Activated CD4-positive, alpha-beta T cell treated with anti-CD3 and anti-CD28 coated beads, Interleukin-2, amount 50 U/mL, for 24 hours (primary cell): ENCODE measurements at places on chromosomes 2 and 18.

DNA sequence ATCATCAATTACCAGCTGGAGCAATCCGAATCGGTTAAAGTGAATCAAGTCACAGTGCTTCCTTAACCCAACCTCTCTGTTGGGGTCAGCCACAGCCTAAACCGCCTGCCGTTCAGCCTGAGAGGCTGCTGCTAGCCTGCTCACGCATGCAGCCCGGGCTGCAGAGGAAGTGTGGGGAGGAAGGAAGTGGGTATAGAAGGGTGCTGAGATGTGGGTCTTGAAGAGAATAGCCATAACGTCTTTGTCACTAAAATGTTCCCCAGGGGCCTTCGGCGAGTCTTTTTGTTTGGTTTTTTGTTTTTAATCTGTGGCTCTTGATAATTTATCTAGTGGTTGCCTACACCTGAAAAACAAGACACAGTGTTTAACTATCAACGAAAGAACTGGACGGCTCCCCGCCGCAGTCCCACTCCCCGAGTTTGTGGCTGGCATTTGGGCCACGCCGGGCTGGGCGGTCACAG lies 496 bp upstream of the ITGA4 start:
- peak; percentile 26 for DNase-seq

GRCh38 chr2:157809212-157809611 lies 66.9 kb downstream of the ACVR1 start:
- no peak for DNase-seq

GRCh38 chr2:69779258-69780001 lies 37.5 kb downstream of the ANXA4 start:
- DNase-seq = no peak

- DNase-seq = no peak
Observed at GRCh38 chr2:237254369-237254861, 159.5 kb downstream of the COL6A3 start.

- no peak for DNase-seq
Observed at GRCh38 chr2:2291500-2292260, 39.4 kb downstream of the MYT1L start.

DNA sequence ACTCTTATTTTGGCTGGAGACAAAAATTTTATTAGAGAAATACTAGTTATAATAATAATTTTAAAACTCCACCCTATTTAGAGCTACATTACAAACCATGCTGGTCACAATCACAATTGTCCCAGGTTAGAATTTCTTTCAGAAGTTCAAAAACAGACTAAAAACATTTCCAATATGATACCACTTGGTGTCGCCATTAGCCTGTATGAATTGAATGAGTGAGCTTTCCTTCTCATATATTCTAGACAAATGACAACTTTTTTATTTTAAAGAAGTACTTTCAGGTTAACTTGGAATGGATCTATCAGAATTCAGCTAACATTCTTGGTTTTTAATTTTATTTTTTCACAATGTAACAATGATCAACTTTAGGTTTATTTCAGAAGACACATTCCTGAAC lies 48.0 kb downstream of the SERPINB8 start:
- no peak for DNase-seq
